ENCODE measurements at places on chromosomes 2 and 18.

DNA sequence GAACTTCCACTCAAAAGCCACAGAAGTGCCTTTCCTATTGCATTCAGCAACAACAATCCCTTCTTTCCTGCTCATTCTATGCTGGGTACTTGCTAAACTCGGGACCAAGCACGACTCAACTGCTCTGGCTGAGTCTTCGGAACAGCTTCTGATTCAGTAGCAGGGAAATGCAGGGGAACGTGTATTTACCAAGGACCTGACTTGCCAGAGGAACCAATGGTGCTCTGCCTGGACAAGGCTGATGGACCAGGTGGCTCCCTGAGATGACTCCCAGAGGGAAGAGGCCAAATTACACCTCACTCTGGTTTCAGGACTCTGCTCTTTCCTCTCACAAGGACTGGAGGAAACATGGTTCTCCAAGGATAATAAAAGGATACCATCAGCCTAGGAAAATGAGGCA, 12.2 kb downstream of the CXCR2 start:
- DNase-seq = no peak

- DNase-seq = no peak
Measured at GRCh38 chr18:45879681-45880655, 54.5 kb downstream of the SIGLEC15 start.

DNA sequence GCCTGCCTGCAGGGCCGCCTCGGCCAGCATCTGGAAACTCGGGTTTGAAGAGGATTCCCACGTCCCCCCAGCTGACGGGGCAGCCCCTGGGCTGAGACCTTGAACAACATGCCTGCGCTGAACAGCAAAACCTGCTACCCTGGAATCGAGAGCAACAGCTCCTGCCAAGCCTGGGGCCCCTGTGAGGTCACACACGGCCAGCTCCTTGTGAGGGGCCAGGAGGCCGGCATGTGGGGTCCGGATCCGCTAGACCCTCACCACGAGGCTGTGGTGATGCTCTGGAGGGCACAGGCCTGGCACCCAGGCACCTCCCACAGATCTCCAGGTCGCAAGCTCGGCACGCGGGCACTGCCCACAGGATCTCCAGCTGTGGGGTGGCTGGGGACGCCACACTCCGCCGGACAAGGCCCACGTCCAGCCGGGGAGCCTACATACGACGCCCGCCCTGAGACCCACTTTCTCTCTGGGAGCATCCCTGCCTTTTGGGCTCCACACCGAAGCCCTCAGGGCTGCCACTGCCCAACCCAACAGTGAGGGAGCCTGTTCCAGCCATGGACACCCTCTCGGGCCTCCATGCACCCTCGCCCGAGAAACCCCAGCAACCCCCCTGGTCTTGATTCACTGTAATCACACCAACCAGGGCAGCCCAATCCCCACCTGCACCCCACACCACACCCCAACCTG, 34.1 kb downstream of the SLC66A2 start:
- DNase-seq = no peak

DNA sequence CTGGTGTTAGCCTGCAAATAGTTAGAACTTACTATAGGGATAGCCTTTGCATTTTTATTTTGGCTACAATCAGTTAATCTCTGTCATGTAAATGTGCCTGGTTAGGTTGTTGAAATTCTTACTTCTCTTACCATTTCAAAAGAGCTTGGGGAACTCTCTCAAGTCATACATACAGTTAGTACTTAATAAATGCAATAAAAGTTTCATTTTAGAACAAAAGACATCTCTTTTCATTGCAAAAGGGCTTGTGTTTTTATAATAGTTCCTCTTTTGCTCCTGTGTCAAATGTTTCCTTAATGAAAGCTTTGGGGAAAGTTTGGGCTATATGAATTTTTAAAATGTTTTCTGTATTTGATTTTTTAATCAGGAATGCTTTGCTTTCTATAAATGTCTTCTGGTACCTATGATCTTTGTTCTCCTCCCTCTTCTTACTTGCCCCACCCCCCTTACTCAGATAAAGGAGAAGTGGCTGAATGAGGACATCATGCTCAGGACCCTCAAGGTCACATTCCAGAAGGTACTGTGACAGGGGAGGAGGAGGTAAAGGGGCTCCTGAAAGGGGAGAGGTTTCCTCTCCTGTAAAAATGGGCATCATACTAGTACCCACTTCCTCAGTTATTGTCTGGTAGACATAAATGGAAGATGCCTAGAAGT, 13.6 kb downstream of the PTPN18 start:
- DNase-seq = no peak

- DNase-seq = no peak
Measured at GRCh38 chr18:24632158-24632988, 171.9 kb downstream of the HRH4 start.

DNA sequence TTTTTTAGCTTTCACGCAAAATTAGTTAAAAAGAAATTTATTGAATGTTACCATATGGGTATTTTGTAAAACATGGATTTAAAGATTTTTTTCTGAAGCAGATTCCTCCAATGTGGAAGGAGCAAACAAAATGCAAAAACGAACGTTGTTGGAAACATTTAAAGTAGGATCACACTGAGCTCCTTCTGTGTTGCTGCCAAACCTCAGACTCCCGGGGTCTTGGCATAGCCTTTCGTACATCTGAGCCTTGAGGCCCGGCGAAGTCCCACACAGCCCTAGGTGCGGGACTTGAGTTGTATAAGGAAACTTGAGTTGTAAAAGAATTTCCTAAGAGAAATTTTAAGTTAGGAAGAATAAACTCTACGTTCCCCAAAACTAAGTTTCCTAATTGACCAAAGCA, 52.0 kb upstream of the CD226 start:
- no peak for DNase-seq

- DNase-seq = no peak
Measured at GRCh38 chr2:17857021-17857420, 21.4 kb upstream of the KCNS3 start.

DNA sequence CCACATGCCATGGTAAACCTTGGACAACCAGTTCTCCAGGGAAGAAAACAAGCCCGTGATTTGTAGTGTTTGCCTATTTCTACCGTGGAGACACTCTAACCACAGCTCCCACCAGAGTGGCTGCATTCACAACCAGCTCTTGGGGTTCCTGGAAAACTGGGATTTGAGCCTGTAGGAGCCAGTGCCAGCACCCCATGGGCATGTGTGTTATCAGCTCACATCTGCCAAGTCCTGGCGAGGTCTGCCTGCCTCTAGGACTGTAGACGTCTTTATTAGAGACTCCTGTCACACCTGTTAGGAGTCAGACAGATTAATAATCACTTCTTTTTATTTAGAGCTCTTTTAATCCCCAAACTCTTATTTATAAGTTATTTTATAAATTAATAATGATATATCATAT, 41.0 kb downstream of the INPP5D start:
- no peak for DNase-seq

DNA sequence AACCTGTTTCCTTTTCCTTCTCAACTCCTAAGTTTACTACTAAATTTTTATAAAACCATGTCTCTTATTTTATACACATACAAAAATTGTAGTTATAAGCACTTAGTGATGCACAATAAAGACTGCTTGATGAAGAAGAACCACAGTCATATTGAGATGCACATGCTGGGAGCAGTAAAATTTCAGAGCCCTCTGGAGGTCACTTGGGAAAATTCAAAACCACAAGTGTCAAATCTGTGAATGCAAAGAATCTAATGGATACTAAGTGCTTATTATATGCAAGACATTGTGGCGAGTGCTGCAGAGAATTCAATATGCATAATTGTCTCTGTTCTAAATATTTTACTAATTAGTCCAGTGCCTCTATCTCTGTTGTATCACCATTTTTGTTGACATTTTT, 180.5 kb downstream of the VWC2L start:
- no peak for DNase-seq

DNA sequence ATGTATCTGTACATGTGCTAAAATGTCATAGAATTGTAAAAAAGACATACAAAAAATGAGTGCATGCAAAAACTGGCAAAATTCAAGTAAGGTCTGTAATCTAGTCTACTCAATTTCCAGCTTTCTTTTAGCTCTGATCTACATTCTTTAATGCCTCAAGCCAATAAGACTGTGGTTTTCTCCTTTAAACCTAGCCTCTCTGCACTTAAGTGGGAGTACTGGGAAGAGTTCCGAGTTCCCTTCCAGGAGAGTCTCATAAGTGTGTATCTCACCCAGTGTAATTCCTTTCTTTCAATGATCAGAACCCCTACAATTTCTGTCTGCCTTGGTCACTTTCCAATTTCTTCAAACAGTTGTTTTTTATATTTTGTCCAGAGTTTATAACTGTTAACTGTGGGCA, 150.1 kb downstream of the PTRHD1 start:
- DNase-seq = no peak

DNA sequence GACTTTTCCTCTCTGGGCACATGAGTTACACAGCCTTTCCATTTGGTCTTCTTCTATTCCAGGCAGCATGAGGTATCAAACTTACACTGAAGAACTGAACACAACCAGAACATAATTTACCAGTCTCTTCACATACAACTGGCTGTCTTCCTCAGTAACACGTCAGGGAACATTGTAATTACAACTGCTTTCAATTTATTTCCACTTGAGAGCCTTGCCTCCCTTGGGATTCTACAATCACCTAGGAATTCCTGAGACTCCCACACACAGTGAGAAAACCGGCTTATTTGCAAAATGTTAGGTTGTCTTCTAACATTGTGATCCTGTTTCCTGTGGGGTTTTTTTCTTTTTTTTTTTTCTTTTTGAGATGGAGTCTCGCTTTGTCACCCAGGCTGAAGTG, 149.9 kb downstream of the TMX3 start:
- no peak for DNase-seq

DNA sequence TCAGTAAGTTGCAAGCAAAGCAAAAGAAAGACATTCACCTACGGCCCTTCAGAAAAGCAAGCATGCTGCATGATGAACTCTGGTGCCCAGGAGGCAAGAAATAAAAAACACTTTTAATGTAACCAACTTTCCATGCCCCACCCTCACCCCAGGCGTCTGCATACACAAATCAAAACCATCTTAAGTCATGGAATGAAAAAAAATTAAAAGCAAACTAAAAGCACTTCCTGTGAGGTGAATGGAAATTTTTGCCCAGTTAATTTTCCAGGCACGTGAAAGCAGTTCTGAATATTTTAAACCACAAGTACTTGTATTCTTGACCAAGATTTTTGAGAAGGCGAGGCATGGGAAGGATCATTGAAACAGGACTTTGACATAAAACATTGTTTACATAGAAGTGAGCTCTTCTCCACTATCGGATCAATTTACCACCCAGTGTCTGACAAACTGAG, 2.5 kb upstream of the ICOS start:
- DNase-seq = no peak

- no peak for DNase-seq
Measured at GRCh38 chr2:214130114-214130513, 280.7 kb upstream of the VWC2L start.
